ENCODE measurements at places on chromosomes 4 and X.

DNA sequence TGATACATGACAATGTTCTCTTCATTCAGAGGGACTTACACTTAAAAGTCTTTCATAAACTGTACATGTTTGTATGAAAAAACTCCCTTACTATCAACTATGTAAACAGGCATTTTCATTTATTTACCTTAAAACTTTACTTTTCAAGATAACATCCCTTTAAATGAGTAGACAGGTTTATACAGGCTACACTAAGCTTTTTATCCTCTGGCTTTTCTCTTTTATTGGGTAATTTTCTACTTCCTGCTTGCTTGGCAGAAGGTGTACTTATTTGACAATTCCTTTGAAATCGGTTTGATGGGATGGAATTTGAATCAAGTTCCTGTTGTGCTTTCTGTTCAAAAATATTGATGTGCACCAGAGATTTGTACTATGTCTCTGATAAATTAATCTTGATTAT, 81.4 kb downstream of the PTPN13 start:
- H3K4me3 ChIP-seq: no peak overlapping the region
- DNase-seq: no peak
- H3K36me3 ChIP-seq: no peaks in the 10 kb centered on the region

GRCh38 chr4:53175640-53176039, 190.2 kb downstream of the SCFD2 start:
- no peak overlapping the region for H3K27ac ChIP-seq
- H3K4me1 ChIP-seq: peaks cover 16% of the 10 kb centered on the region
- peaks cover 23% of the 10 kb centered on the region for H3K36me3 ChIP-seq
- H3K4me3 ChIP-seq: no peak overlapping the region
- no peak for DNase-seq
- H3K27me3 ChIP-seq: no peaks in the 10 kb centered on the region

- peaks cover 59% of the 10 kb centered on the region for H3K4me1 ChIP-seq
- DNase-seq: peak; percentile 28
- H3K27ac ChIP-seq: peak overlapping the region; percentile 88
- H3K27me3 ChIP-seq: no peaks in the 10 kb centered on the region
These were observed 94.3 kb downstream of the DDIT4L start for GRCh38 chr4:100095729-100096595.

- no peaks in the 10 kb centered on the region for H3K36me3 ChIP-seq
- no peaks in the 10 kb centered on the region for H3K4me1 ChIP-seq
- DNase-seq: no peak
- no peaks in the 10 kb centered on the region for H3K27me3 ChIP-seq
These were observed 160.7 kb upstream of the LDB2 start for GRCh38 chr4:17058916-17059741.

All from activated T-helper 2 cell treated with anti-CD3 and anti-CD28 coated beads, Interferon-gamma antibody, Interleukin-2, Interleukin-4, amounts not matched to agents 10 μg/mL and 5 μg/mL and 100 μg/mL, durations not matched to agents 14 hours and 24 hours and 36 hours (primary cell).